ENCODE measurements at places on chromosomes 7 and 10.

GRCh38 chr10:128780156-128780761 is 654.0 kb upstream of the MKI67 start:
- no peak for DNase-seq

DNA sequence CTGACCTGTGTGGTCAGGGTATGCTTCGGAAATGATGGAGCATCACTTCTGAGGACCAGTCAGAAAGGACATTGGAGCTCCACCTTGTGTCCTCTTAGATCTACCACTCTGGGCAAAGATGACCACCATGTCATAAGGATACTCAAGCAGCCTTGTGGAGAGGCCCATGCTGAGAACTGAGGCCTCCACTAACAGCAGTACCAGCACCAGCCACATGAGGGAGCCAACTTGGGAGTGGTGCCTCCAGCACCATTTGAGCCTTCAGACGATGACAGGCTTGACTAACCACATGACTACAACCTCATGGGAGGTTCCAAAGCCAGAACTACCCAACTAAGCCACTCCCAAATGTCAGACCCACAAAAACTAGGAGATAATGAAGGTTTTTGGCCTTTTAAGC is 116.0 kb downstream of the NPTX2 start:
- DNase-seq, result peak; percentile 30

DNA sequence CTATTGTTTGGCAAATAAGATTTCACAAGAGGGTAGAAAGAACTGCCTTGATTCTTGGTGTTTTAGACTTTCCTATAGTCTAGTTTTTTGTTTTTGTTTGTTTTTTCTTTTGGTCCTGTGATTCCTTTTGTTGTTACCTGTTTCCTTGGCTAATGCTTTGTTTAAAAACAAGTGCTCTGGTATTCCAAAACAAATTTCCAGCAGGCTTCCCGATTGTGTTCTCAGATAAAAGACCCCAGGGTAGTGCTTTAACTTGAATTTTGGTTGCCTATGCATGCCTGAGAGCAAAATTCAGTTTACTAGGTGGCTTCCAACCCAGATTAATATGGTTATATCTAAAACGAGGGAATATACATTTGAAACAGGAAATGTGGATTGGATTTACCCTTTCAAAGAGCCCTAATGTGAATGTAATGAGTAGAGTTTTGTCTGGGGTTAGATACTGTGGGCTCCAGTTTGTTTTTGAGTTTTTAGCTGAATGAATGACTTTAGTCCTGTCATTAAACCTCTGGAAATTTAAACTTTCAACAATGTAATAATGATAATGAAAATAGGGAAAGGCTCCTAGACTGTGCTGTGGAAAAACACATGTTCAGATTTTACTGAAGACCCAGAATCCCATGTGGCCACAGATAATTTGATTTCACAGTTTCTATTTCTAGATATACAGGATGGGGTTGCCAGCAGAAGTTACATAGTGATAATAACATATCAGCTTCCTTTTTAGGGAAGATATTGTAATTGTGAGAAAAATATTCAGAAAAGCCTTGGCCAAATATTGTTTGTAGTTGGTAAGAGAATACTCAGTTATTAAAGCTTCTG is 23.9 kb downstream of the AUTS2 start:
- DNase-seq, result no peak

DNA sequence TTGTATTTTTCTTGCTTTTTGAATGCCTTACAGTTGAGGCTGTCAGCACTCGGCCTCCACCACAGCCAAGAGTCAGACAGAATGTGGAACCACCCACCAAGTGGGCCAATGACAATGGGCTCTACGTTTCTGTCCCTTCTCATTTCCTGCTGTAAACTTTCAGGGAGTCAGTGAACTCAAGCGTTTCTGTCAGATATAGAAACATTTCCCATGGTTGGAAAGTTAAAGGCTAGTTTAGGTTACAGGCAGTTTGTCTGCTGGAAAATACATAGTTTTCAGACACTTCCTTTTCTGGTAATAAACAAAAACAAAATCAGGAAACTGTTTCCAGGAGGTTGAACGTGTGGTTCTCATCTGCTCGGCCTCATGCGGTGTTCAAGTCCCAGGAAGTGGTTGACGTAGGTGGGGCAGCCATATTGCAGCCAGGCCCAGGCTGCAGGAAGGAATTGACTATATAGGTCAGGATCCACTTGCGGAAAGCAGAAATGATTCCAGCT is 245.1 kb downstream of the CAMK1D start:
- DNase-seq, result no peak

DNA sequence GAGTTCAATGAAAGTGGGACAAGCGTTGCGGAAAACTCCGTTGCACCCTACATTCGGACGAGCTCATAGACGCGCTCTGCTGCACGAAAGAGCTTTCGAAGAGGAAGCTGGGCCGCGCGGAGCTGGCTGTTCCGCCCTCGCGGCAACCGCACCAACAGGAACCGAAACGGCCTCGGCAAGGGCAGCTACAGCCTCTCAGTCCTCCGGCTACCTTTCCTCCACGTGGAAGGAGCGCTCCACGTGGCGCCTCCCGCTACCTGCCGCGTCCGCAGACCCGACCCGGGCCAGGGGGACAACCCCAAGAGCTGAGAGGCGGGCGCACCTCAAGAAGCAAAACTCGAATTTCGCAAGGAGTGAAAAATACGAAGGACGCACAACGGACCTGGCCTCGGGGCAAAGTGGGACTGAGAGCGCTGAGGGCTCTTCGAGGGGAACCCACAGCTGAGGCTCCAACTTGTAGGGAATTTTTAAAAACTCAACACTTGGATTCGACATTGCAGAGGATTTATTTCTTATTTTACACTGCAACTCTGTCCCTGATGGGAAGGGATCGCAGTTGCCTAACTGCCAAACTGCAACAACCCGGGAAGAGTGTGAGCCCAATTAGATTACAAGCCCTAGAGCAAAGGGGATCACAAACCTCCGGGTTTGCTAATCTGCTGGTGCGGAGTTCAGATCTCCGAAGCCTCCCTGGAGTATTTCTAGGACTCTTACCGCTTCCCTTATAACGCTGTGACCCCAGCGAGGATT is 1.4 kb downstream of the HPSE2 start:
- DNase-seq, result peak; percentile 77

DNA sequence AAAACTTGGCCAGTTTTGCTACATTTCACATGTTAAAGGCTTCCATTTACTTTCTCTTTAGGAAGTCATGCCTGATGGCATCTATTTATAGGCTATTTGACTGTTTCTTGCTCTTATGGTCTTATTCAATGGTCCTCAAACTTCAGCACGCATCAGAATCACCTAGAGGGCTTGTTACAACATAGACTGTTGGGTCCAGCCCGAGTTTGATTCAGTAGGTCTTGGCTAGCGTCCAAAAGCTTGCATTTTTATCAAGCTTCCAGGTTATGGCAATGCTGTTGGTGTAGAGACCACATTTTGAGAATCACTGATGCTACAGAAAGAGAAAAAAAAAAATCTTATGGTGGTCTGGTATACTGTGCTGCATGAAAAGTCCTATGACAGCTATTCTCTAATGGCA is 51.9 kb downstream of the MTPN start:
- no peak for DNase-seq

GRCh38 chr10:77629775-77630506 is 7.7 kb downstream of the KCNMA1 start:
- peak; percentile 39 for DNase-seq

DNA sequence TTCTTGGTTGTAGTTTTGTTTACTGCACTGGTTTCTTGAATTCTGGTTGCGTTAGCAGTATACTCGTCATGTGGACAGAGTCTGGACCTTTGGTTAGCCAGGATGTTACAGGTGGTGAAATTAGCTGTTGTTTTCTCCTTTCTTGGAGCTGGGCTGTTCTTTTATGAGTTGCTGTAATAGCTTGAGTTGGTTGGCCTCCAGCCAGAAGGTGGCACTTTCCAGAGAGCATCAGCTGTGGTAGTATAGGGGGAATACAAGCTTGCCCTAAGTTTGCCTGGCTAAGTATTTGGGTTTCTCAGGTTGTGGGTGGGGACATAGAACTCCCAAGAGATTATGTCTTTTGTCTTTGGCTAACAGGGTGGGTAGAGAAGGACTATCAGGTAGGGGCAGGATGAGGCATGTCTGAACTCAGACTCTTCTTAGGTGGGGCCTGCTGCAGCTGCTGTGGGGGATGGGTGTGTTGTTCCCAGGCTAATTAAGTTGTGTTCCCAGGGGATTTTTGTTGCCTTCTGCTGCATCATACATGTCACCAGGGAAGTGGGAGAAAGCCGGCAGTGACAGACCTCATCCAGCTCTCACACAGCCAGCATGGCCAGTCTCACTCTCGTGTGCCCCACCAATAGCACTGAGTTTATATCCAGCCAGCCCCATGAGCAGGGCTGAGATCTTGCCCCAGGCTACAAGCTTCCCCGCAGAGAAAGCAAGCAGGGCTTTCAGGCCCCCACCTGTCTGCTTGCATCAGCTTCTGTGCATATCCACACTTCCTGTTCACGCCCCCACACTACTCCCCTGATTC is 246.7 kb upstream of the TPK1 start:
- no peak for DNase-seq

GRCh38 chr7:5206686-5207085 is 16.7 kb downstream of the WIPI2 start:
- DNase-seq, result no peak

GRCh38 chr7:976901-977325 is 1.6 kb upstream of the COX19 start:
- DNase-seq, result no peak

DNA sequence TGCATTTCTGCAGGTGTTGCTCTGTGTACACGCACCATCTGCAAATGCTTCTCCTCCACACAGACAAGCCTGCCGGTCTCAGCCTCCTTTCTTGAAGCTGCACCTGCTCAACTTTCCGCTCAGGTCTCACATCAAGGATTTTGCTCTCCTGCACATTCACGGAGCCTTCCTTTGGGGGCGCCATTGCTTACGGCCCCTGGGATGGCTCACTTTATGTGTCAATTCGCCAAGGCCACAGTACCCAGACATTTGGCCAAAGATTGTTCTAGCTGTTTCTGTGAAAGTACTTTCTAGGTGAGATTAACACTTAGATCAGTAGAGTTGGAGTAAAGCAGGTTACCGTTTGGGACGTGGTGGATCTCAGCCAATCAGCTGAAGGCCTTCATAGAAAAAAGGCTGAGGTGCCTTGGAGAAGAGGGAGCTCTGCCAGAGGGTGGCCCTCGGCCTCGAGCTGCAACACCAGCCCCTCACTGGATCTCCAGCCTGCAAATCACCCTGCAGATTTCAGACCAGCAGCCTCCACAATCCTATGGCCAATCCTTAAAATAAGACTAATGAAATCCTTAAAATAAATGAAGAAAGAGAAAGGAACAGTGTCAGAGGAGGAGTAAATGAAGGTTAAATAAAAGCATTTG is 39.9 kb upstream of the PPP2R2D start:
- no peak for DNase-seq

- no peak for DNase-seq
Observed at GRCh38 chr7:7772397-7772821, 54.0 kb upstream of the RPA3 start.

DNA sequence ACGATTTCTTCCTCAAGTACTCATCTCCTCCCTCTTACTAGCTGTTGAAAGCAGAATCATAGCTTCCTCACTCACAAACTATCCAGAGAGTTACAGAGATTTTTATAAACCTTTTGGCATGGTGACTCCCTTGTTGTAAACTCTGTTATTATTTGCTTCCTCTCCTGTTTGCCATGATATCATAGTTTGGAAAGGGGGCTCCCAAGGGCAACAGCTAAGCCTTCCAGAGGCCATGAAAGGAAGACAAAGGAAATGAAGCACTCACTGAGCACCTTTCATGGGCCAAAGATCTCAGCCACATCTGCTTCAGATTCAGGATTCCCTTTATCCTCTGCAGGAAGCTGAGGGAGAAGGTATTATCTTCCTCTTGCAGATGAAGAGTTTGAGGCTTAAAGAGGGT is 484.6 kb downstream of the PLXNA4 start:
- DNase-seq, result no peak

- DNase-seq, result no peak
Observed at GRCh38 chr7:130345136-130345535, 520 bp downstream of the CPA5 start.

DNA sequence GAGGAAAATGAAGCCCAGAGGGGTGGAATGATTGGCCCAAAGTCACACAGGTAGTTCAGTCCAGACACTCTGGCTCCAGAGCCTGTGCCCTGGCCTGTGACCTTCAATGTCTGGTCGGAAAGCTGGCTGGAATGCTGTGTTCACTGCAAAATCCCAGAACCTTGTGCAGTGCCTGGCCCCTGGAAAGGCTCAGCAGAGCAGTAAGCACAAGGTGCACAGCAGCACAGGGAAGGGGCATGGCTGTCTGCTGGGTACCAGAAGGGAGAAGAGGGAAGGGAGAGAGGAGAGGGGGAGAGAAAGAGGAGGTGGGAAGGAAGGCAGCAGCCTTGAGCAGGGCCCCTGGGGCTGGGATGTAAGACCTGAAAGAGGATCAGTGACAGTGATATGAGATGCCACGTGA is 28.4 kb upstream of the C10orf71 start:
- no peak for DNase-seq

DNA sequence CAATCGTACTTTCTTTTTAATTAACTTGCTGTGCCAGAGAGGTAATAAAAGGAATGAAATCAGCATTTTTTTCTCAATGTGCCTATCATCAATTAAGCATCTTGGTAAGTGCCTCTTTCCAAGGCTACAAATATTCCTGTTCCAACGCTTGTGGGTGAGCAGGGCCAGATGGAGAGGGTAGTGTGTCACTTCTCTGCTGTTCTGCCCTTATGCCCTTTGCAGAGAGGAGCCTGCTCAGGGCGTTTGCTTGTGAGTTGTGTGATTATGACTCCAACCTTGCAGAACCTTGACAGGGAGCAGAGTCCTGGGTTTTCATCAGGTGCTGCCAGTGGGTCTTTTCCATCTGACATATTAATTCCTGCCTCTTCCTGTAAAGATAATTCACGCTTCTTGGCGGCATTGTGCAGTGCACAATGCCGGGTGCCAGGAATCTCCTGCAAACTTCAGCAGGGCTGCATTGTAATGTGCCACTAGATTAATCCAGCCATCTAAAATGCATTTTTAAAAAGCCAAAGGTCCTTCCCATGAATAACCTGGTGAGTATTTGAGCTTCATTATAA is 234.4 kb downstream of the ARHGAP12 start:
- no peak for DNase-seq

DNA sequence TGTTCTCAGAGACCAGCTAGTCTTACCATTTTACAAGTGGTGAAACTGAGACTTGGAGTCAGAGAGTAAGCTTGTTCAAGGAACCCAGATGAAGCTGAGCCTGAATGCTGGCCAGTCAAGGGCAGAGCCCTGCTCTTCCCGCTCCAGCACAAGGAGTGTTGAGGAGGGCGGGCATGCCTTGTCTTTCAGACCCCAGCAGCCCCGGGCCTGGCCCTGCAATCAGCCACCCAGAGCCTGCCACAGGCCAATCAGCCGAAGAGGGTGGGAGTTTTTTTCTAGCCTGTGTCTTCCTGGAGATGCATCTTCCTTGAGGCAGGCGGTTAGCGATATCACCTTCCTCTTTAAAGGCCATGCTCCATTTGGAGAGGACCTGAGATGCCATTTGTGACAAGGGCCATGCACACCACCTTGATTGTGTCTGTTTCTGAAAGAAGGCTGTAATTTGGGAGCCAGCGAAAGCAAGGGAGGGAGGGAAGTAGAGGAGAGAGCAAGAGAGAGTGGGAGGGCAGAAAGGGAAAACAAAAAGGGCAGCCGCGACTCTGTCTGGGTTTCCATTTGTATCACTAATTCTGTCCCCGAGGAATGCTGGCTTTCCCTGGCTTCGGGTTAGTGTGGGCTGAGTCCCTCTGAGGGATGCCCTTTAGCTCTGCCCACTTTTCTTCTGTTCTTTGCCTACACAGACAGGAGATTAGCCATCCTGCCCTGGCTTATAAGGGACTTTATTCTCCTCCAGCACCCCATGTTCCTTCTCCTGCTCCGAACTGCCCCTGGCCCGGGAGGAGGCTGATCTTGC is 8.0 kb downstream of the CDH23 start:
- no peak for DNase-seq

- no peak for DNase-seq
Observed at GRCh38 chr10:123402656-123403055, 248.5 kb downstream of the BUB3 start.

GRCh38 chr7:158067931-158068482 is 519.6 kb downstream of the PTPRN2 start:
- no peak for DNase-seq
